T follicular helper cell (primary cell): ENCODE measurements at places on chromosomes 6 and 20.

DNA sequence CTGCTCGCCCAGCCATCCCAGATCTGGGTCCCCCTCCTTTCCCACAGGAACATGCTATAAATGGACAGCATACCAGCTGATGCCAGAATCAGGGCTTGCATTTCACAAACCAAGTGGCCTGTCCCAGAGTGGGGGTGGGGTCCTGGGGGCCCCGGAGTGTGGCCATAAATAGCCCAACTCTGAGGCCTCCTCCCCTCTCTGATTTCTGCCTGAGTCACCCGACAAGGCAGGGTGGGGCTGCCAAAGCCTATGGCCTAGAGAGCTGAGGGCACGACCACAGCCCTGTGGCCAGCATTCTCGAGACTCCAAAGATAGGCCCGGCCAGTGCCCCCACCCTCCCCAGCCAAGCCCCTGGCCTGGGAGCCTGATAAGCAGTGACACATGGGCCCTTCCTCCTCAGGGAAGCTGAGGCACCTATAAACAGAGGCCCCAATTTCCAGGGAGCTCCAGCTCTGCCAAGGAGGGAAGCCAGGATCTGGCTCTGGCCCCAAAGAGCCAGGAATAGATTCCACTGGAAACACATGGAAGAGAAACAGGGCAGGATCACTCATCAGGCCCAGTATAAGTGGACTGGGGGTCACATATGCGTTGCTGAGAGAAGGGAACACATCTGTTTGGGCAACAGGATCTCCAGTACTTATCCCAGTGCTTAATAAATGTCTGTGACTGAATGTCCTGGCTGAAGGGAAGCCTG, 20.3 kb downstream of the SNTA1 start:
- no peak for DNase-seq

- DNase-seq = peak; percentile 32
Observed at GRCh38 chr6:27138837-27139755, 108.4 kb upstream of the PRSS16 start.

DNA sequence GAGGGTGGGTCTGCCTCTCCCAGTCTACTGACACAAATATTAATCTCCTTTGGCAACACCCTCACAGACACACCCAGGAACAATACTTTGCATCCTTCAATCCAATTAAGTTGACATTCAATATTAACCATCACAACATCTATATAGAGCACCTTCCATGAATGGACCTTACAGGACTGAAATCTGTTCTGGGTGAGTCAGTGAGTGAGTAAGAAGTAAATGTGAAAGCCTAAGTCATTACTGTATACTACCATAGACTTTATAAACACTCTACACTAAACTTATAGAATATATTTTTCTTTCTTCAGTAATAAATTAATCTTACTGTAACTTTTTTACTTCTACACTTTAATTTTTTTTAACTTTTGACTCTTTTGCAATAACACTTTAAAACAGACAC, 993.8 kb upstream of the MAP3K7 start:
- no peak for DNase-seq

- DNase-seq = no peak
Observed at GRCh38 chr6:157534977-157535339, 154.0 kb downstream of the ZDHHC14 start.

GRCh38 chr20:58048096-58048702, 180.3 kb downstream of the ANKRD60 start:
- DNase-seq = no peak

DNA sequence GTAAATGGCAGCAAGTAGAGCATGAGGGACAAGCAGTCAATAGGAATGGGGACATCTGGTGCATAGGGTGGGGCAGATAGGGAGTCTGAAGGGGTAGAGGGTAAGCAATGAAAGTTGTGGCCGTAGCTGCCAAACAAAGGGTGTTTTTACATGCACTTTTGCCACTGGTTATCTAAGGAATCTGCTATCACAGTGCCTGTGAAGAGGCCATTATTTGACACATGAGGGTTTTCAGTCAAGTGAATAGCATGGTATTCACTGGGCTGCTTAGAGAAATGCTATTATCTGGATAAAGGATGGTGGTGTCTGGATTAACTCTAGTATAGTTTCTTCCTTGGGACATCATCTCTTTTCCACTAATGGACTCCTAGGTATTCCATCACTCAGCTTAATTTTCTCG, 118.2 kb downstream of the CARMIL1 start:
- no peak for DNase-seq
